ENCODE measurements at places on chromosomes 3 and 15.

GRCh38 chr3:169980055-169980454, 13.4 kb downstream of the SEC62 start:
- DNase-seq: peak; percentile 4

DNA sequence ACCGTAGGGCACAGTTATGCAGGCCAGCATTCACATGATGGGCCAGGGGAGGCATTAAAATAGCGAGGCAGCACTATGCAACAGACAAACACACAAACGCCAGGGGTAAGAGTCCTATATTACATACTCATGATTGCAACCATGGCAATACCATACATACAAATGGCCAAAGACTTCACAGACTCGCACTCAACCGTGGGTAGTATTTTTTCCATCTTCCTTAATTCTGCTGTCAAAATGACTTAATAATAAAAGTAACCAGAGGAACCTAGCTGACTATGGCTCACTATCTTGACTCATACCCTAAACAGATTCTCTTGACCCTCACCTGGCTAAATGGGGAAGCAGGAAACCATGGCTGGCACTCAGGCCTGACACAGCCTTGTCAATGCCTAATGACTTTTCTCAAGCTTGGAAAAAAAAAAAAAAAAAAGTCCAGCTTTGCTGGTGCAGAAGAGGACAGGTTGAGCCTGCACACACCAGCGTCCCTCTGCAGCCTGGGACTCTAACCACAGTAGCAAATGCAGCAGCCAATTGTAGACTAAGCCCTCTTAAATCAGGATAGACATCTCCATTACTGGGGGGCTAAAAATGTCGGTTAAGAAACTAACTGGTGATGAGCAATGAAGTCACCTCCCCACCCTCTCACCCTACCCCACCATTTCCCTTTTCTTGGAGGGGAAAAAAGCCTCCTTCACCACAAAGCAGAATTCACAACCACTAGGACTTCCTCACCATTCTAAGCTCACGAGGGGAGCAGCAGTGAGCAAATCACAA, 23.1 kb downstream of the CCDC12 start:
- DNase-seq: no peak

- no peak for DNase-seq
Measured at GRCh38 chr3:137205394-137206045, 247.7 kb downstream of the IL20RB start.

DNA sequence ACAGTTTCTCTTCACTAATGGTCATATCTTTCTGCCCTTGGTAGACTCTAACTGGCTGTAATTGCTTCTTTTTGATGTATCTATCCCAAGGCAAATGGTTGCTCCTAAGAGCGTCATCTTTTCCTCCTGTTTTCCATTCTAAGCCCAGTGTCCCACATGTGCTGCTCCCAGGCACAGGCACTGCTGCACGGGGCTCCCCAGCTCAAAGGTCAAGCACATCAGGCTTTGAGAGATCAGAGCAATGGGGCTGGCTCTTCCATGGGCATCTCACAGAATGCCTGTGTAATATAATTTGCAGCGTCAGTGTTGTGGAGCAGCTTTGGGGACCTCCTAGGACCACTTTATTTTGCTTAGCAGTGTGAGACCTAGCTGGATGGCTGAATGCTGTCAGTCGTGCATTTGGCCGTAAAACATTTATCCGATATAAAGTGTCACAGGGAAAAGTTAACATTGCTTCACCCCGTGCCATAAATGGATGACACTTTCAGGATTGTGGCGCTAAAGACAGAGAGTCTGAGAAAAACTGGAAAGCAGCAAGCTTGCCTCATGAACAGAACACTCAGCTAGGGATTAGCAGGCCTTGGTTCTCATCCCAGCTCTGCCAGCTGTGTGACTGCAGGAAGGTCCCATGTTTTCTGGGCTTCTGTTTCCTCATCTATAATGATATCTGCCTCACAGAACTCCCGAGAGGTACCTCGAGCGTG, 277.5 kb upstream of the TBL1XR1 start:
- DNase-seq: no peak

Data from SJSA1 (cell line).